ENCODE measurements at places on chromosomes 5 and 9. TPM values are rescaled to one million over a fixed set of nuclear protein-coding genes. Genes with fewer than 3 reads are reported as not detected.

The CACNA1B gene
- 0.04 TPM for total RNA-seq

The TAF11L5 gene
- not detected for total RNA-seq

The PCDHGC4 gene
- not detected for total RNA-seq

The DOCK8 gene
- total RNA-seq: 0.72 TPM

The RANBP3L gene
- total RNA-seq: not detected

The IFNA21 gene
- total RNA-seq: not detected

The LCP2 gene
- not detected for total RNA-seq

The LECT2 gene
- total RNA-seq: not detected

The INSYN2B gene
- total RNA-seq: 0.73 TPM

The HABP4 gene
- total RNA-seq: 20.9 TPM

The ZNF483 gene
- total RNA-seq: 0.40 TPM

The TAF7 gene
- 74.4 TPM for total RNA-seq

The SLC46A2 gene
- total RNA-seq: not detected

The CHD1 gene
- total RNA-seq: 30.1 TPM

The TMOD1 gene
- total RNA-seq: 2.8 TPM

The OR1J2 gene
- not detected for total RNA-seq

The NFIB gene
- 10.1 TPM for total RNA-seq

The CTSV gene
- 13.6 TPM for total RNA-seq

The SPAG8 gene
- 0.41 TPM for total RNA-seq

The ARSI gene
- 43.8 TPM for total RNA-seq

The PFN3 gene
- not detected for total RNA-seq

The ATOX1 gene
- total RNA-seq: 199 TPM

The GTF3C4 gene
- 19.2 TPM for total RNA-seq

The IL3 gene
- total RNA-seq: not detected

The ADRA1B gene
- 11.2 TPM for total RNA-seq

The BRINP1 gene
- total RNA-seq: 0.15 TPM

The LHX6 gene
- total RNA-seq: 0.38 TPM

The GABBR2 gene
- 0.08 TPM for total RNA-seq

The RECK gene
- 6.1 TPM for total RNA-seq

The IRX1 gene
- total RNA-seq: not detected

The CBY3 gene
- not detected for total RNA-seq

The SOX30 gene
- total RNA-seq: 0.06 TPM

The PCDHB11 gene
- 0.07 TPM for total RNA-seq

The CNTRL gene
- total RNA-seq: 7.1 TPM

The CATSPER3 gene
- total RNA-seq: 0.67 TPM

The DOLK gene
- 34.9 TPM for total RNA-seq

The HRH2 gene
- total RNA-seq: 0.48 TPM

The CDC14B gene
- total RNA-seq: 6.8 TPM

The INVS gene
- total RNA-seq: 10.7 TPM

The SLC6A19 gene
- total RNA-seq: not detected

The ADAMTS2 gene
- total RNA-seq: 0.09 TPM

The PIP5K1B gene
- total RNA-seq: not detected

Data from A549 treated with RU486 at 1 μM for 4 hours (cell line).